Activated CD4-positive, CD25-positive, alpha-beta regulatory T cell treated with anti-CD3 and anti-CD28 coated beads, Interleukin-2, amount 50 U/mL, for 72 hours (primary cell): ENCODE measurements at places on chromosomes 3 and 15.

DNA sequence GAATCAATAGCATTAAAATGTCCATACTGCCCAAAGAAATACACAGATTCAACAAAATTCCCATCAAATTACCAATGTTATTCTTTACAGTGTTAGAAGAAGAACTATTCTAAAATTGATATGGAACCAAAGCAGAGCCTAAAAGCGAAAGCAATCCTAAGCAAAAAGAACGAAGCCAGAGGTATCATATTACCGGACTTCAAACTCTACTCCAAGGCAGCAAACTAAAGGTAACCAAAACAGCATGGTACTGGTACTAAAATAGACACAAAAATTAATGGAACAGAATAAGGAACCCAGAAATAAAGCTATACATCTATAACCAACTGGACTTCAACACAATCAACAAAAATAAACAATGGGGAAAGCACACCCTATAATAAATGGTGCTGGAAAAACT lies 167.5 kb downstream of the ADAMTS9 start:
- no peak for DNase-seq

DNA sequence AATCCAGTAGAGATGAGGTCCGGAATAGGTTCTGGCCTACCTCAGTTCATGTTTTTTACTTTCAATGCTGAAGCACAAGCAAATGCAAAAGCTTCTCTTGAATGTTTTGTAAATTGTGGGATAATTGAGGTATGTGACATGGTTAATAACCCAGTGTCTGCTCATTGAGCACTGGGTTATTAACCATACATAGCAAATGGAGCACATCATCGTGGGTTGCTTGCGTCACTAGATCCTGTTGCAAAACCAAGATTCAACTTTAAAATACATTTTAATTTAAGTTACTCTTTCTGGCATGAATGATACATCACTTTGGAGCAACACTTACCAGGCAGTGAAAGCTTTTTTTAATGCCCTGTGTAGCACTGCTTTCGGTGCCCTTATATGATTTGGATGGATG lies 165.6 kb downstream of the IGF1R start:
- DNase-seq, result no peak

DNA sequence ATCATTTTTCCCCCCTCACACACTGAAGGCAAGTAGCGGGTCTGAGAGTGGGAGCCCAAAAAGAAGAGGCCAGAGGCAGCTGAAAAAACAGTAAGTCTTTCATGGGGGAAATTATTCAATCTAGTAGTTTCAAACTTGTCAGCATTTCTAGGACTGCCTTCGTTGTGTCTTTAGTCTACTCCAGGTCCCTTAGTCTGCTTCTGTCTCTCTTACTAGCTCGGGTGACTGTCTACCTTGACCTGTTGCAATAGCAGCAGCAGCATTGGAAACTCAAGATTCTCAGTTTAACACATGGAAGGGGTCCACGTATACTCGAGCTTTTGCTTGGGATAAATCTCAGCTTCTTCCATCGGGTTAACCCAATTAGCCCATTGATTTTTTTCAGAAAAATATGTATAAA lies 28.9 kb downstream of the CHD2 start:
- no peak for DNase-seq

- no peak for DNase-seq
Observed at GRCh38 chr3:48189321-48189720, 1.1 kb upstream of the CDC25A start.
